ENCODE measurements at places on chromosomes 7 and 10. TPM values are rescaled to one million over a fixed set of nuclear protein-coding genes. Genes with fewer than 3 reads are reported as not detected.

IFIT2 gene
- total RNA-seq, result 0.33 TPM

ANK3 gene
- 119 TPM for total RNA-seq

PRPS1L1 gene
- 0.85 TPM for total RNA-seq

KIN gene
- total RNA-seq, result 12.5 TPM

NMT2 gene
- total RNA-seq, result 13.0 TPM

ZKSCAN1 gene
- total RNA-seq, result 68.7 TPM

EGR2 gene
- total RNA-seq, result 0.41 TPM

PIK3AP1 gene
- 0.56 TPM for total RNA-seq

UFSP1 gene
- 1.6 TPM for total RNA-seq

SHH gene
- total RNA-seq, result 0.09 TPM

ZC3HAV1 gene
- total RNA-seq, result 59.9 TPM

GSTO2 gene
- total RNA-seq, result 3.6 TPM

C10orf53 gene
- total RNA-seq, result 0.56 TPM

ACTL6B gene
- 38.1 TPM for total RNA-seq

POLR2J2 gene
- 0.92 TPM for total RNA-seq

ODAD2 gene
- total RNA-seq, result 2.5 TPM

PHKG1 gene
- 0.78 TPM for total RNA-seq

INMT gene
- 0.13 TPM for total RNA-seq

LBX1 gene
- total RNA-seq, result 52.7 TPM
